NAMALWA (cell line): ENCODE measurements at places on chromosomes 5 and 9.
A peak's percentile ranks its signal among the peaks of the same experiment; 100 is the strongest.

GRCh38 chr5:66616520-66617225 lies 20.5 kb downstream of the MAST4 start:
- no peak for DNase-seq

DNA sequence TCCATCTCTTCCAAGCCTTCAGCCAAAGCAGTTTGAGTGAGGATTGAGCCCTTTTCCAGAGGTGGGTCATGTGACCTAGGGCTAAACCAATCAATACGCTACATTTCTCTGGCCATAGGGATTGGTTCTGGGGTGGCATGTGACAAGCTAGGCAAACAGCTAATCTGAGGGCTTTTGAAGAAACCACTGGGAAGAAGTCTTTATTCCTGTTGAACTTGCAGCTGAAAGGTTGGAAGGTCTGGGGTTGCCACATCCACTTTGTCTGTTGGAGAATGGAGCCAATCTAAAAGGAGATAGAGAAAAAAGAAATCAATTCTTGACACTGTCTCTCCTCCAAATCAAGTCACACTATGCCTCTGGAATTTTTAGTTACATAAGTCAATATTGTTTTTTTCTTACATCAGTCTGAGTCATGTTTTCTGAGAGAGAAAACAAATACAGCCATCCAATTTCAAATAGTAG lies 637.8 kb upstream of the WWC1 start:
- no peak for DNase-seq

GRCh38 chr5:54870271-54870670 lies 115.1 kb downstream of the ESM1 start:
- DNase-seq = no peak

DNA sequence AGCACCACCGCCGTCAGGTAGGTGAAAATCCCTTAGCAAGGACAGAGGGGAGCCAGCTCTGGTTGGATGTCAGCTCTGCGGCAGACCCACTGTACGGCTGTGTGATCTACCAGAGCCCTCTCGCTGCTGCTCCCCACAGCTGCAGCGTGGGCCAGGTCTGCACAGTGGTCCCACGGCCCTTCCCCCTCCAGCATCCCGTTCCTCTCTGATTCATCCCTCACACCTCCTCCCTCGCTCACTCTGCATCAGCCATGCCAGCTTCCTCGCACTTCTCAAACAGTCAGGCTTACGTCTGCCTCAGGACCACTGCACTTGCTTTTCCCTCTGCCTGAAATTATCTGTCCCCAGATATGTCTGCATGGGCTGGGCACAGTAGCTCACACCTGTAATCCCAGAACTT lies 26.6 kb upstream of the CFAP157 start:
- no peak for DNase-seq

GRCh38 chr9:135903358-135903656 lies 4.0 kb downstream of the CAMSAP1 start:
- no peak for DNase-seq

DNA sequence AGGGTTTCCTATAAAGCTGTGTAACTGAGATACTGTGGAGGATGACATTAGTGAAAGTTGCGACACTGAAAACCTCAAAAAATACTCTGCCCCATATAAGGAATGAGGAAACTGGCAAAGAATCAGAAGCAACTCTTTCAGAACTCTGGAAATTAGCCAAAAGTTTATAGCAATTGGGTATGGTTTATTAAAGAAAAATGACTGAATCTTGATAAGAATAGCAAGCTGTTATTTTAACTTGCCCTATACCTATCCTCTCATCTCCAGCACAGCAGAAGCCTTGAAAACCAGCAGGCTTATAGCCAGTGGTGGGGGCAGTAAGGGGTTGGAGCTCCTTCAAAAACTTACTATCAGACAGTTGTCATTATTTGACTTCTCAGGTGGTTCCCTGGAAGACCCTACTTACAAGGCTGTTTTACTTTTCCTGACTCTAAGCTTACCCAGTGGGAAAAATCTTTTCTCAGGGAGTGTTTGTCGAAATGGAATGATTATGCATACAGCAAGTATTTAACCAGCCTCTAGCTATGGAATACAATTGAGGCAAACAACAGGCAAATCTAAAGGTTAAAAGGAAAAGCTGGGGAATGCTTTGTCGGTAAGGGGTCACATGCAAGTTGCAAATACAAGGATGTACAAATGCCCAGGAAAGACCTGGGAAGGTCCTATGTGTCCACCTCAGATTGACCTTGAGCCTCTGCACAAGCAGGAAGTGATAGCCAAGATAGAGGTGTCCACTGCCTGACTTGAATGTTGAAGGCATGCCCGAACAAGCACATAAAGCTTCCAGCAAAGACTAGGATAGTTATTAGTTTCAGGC lies 21.0 kb upstream of the FAM151B start:
- no peak for DNase-seq

- DNase-seq = peak; percentile 37
Measured at GRCh38 chr5:57176350-57176857, 2.5 kb downstream of the GPBP1 start.

GRCh38 chr9:133251773-133252172 lies 23.2 kb downstream of the ABO start:
- no peak for DNase-seq

DNA sequence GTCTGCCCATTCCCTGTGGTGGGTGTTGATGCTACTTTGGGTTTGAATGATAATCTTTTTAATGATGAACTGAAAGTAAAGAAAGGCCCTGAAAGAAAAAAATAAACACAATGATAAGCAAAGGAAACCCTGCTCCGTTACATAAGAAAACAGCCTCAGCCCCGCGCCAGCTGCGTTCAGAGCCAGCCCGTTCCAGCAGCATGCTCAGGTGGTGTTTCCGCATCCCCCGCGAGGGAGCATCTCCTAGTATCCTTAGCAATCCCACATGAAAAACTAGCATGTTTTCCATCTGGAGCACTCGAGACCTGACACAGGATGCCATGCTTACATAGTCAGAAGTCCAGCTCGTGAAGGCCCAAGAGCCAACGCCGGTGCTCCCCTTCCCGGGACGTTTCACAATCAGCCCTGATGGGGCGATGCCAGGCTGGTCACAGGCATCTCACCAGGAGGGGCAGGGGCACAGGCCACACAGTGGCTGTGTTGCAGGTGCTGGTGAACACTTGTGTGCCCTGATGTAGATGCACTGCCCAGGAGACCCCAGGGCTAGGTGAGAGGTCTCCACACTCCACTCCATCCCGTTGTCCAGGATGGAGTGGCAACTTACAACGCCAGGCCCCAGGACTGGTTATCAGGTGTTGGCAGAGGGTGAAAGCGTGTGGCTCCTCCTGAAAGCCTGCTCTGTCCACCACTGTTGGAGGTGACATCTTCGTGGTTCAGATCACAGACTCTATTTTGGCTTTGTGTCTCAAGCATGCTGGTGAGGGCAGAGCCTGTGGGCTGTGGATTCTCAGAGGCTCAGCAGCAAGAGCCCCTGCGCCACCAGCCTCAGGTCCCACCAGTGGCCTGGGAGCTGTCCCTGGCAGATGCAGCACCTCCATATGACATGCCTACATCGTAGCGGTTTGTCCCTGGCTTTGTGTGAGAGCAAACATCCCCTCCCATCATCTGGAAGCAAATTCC lies 246.8 kb upstream of the IRX1 start:
- no peak for DNase-seq

GRCh38 chr5:176535101-176535663 lies 2.0 kb downstream of the RNF44 start:
- peak; percentile 69 for DNase-seq

DNA sequence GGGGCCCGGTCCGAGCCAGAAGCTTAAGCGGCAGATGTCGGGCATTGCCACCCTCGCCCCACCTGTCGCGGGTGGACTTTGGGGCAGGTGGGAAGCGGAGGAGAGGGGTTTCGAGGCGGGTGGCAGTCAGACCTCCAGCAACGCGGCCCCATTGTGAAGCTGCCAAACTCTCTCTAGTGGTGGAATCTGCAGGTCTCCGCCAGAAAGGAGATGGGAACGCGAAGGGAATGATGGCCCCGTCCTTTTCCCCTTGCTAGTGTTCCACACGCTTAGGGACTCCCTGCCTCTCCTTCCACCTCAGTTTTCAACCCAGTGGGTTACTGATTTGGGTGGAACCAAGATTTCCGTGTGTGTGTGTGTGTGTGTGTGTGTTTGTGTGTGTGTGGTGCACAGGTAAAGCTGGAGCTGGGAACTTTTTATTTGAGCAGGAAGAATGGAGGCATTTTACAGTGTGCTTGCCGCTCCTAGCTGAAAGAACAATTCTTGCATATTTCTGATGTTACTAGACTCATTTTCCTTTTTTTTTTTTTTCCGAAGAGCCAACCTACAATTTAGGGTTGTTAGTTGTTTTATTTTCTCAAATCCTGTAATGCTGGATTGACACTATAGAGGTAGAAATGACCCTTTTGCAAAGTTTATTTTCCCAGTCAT lies 1.3 kb downstream of the MACIR start:
- peak; percentile 45 for DNase-seq

GRCh38 chr5:53944981-53945380 lies 365.4 kb downstream of the ARL15 start:
- DNase-seq = no peak

DNA sequence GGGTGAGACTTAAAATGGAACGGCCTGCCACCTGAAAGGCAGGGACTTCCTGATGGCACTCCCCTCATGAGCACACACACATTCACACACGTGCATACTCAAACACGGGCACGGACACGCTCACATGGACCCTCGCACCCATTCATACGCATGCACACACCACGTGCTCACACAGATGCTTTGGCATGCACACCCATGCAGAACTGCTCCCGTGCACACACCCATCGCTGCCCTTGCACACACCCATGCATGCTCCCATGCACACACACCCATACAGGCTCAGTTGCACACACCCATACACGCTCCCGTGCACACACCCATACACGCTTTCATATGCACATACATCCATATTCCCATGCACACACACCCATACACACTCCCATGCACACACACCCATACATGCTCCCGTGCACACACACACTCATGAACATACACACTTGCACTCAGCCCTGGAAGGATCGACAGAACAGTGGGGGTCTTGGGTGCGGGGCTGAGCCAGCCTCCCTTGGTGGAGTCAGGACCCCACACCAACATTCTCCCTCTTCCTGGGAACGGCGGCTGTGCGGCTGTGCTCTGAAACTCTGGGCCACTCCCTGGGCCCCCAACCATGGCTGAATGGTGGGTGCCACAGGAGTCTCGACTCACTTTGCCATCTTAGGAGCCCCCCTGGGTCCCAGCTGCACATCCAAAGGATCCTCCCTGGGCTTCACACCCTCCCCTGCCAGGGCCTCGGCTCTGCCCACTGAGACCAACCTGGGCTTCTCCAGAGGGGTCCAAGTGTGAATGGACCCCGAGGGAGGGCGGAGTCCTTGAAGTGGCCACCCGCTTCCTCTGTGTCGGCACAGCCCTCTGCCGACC lies 115.2 kb downstream of the RXRA start:
- no peak for DNase-seq

GRCh38 chr5:158606233-158606632 lies 493.5 kb downstream of the EBF1 start:
- no peak for DNase-seq

- no peak for DNase-seq
Measured at GRCh38 chr9:4573176-4573575, 82.9 kb downstream of the SLC1A1 start.

DNA sequence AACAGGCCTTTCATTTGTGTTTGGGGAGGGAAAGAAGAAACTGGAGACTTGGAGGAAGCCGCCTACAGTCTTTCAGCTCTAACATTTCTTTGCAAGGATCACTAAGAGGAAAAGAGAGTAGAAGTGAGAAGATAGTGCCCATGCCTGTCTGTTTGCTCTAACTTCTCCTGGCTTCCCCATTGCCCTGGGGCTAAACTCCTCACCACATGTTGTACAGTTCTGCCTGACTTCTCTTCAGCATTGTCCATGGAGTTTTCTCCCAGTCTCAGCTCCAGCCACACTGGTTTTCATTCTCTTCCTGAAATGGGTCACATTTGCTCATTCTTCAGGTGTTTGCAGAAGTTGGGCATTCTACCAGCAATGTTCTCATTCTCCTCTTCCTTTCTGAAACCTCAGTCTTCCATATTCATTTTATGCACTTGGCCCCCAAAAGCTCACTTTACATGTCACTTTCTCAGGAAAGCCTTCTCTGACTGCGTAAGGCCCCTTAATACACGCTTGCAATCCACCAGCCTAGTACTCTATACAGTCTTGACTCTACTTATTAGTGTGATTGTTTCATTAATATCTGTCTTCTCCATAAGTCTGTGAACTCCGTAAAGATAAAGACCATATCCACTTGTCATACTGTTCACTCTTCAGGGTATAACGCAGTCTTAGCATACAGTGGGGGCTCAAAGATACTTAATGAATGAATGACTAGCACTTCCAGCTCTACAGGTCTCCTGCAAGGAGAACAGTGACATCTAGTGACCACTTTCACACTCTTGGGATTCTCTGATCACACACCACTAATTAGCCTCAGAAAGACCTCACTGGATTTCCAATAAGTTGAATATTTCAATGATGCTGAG lies 40.2 kb upstream of the TRIM32 start:
- DNase-seq = peak; percentile 40

- DNase-seq = no peak
Measured at GRCh38 chr5:39201781-39202596, 17.4 kb downstream of the FYB1 start.

DNA sequence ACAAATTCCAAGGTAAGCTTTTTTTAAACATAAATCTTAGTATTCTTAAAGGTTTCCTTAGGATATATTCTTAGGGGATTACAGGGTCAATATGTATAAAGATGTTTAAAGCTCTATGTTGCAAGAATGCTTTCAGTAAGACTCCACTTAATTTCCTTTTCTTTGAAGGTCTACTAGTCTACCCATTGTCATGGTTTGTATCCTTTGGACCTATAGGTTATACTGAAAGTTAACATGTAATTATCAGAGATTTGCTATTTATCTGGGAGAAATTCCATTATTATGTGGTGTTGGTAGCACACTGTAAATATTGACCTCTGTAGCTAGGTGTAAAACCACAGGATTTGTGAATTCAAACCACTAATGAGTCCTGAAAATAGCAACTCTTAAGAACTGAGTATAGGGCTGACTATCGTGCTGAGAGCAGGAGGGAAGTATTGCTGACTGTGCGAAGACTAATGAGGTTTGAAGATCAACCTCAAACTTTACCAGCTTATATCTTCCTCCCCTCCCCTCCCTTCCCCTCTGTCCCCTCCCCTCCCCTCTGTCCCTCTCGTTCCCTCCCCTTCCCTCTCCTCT lies 85.6 kb downstream of the GADD45G start:
- peak; percentile 24 for DNase-seq
